ENCODE measurements at places on chromosomes 7 and 10.

GRCh38 chr10:122062831-122063674, 74.1 kb downstream of the TACC2 start:
- peak; percentile 90 for DNase-seq

GRCh38 chr10:24513155-24513554, 210.5 kb downstream of the ARHGAP21 start:
- DNase-seq: peak; percentile 53

DNA sequence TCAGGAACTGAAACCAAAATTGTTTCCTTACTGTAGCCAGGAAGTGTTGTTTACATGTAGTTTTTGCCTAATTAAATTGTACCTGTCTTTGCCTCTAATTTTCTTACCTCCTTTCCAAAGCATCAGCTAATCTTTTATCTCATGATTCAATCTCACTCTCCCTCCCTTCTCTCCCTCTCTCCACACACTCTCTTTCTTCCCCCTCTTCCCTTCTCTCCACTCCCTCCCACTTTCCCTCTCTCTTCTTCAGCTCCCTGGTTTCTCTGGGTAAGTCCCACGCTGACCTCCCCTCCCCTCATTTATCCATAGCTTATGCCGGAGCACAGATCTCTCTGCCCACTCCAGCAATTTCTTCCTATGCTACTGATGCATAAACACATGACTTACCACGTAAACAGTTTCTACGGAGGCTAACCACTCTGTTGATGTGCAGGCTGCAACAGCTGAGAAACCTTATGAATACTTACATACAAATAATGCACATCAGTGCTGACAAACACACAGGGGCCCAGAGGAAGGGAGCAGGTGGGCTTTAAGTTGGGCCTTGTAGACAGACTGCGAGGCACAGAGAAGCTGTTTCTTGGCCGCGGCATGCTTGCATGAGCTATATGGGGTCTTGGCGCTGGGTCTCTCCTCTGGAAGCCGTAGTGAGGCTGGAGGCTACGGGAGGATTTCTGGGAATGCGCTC, 174.4 kb upstream of the PLXNA4 start:
- no peak for DNase-seq

DNA sequence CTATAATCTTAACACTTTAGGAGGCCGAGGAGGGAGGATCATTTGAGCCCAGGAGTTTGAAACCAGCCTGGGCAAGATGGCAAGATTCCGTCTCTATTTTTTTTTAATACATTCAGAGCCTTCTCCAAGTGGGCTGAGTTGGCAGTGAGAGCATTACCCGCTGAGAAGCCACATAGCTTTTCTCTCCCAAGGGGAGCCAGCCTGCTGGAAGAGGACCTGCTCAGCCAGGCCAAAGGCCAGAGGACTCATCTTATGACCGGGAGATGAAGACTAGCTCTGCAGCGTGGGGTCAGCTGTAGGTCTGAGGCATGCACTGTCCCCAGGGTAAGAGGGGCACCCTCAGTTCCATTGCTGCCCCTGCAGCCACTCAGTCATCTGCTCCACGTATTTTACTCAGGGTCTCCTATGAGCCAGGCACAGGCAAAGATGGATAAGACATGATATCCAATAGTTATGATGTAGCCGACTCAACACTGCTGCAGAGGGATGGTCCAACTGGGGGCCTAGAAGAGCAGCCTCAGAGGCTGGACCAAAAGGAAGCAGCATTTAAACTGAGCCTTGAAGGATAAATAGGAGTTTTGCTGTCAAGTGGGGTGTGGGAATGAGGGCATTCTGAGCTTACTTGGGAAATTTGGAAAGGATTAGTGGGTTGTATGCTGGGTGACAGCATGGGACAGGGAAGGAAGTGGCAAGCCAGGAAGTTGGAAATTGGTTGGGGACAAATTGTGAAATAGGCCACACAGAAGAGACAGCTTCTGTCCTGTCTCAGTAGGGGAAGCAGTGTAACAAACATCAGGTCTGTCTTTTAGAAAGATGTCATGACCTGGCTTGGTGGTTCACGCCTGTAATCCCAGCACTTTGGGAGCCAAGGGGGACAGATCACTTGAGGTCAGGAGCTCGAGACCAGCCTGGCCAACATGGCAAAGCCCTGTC, 1.6 kb upstream of the MARVELD1 start:
- no peak for DNase-seq

GRCh38 chr7:13551503-13551902, 438.0 kb downstream of the ETV1 start:
- peak; percentile 6 for DNase-seq

- no peak for DNase-seq
These were observed 220.6 kb downstream of the CCDC3 start for GRCh38 chr10:12780634-12781601.

DNA sequence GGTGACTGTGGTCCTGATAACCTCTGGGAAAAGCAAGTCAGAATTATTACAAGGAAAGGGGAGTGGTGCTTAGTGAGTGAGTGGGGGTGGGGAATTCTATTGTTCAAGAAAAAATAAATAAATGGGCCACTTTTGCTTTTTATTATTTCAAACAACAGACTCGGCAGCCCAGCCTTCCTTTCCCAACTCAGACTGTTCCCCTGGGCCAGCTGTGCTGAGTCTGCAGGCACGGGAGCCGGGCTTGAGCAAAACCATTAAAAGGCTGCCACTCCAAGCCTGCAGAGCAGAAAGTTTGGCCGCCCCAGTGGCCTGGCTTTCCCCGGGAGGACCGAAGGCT, 90.0 kb downstream of the PLXNA4 start:
- DNase-seq: no peak

DNA sequence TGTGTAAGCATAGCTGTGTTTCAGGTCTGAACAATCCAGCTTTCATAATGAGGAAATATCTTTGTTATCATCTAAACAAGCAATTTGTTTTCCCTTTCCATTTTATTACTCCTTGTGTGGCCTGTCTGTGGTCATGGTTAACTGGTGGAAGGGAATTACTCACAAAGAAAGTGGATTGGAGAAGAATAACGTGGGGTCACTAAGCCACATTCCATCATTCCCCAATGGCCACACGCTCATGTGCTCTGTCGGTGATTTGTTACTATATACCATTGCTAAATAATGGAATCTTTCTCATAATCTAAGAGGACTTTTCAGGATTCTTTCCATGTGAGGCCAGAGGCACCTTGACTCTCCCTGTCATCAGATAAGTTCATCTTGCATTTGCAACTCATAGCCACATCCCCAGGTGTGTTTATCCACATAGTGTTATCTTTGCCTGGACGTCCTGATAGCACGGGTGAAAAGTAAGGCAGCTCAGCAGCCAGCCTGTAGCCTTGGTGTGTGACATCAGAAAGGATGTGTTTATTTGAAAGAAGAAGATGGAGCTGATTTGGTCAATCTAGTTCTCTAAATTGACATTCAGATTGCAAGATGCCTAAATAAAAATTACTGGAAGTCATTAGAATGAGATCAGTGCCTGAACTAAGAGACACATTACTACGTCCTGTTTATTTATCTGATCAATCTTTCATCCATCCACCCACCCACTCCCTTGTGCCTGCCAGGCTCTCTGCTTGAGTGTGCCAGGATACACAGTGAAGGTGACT, 128.9 kb downstream of the CELF2 start:
- DNase-seq: no peak

DNA sequence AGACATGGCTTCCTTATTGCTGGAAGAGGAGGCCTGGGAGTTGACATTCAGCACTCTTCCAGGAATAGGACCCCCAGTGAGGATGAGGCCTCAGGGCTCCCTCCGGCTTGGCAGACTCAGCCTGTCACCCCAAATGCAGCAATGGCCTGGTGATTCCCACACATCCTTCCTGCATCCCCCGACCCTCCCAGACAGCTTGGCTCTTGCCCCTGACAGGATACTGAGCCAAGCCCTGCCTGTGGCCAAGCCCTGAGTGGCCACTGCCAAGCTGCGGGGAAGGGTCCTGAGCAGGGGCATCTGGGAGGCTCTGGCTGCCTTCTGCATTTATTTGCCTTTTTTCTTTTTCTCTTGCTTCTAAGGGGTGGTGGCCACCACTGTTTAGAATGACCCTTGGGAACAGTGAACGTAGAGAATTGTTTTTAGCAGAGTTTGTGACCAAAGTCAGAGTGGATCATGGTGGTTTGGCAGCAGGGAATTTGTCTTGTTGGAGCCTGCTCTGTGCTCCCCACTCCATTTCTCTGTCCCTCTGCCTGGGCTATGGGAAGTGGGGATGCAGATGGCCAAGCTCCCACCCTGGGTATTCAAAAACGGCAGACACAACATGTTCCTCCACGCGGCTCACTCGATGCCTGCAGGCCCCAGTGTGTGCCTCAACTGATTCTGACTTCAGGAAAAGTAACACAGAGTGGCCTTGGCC, 4.3 kb downstream of the PGAM2 start:
- DNase-seq: no peak

DNA sequence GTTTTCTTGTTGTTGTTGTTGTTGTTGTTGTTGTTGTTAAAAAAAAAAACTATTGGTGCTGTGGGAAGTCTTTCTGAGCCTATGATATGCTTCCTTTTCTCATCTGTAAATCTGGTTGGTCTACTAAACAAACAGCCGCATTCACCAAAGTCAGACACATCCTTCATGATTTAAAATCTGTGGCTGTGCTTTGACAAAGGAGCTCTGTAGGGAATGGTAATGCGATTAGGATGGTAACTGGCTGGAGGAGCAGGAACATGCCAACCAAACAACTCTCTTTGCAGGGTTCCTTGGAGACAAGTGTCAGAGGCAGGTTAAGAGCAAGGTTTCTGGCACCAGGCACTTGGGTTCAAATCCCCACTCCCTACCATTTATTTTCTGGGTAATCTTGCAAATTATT, 14.9 kb upstream of the SP4 start:
- no peak for DNase-seq
